AG04450 (cell line): ENCODE measurements at places on chromosomes 1 and 21.

DNA sequence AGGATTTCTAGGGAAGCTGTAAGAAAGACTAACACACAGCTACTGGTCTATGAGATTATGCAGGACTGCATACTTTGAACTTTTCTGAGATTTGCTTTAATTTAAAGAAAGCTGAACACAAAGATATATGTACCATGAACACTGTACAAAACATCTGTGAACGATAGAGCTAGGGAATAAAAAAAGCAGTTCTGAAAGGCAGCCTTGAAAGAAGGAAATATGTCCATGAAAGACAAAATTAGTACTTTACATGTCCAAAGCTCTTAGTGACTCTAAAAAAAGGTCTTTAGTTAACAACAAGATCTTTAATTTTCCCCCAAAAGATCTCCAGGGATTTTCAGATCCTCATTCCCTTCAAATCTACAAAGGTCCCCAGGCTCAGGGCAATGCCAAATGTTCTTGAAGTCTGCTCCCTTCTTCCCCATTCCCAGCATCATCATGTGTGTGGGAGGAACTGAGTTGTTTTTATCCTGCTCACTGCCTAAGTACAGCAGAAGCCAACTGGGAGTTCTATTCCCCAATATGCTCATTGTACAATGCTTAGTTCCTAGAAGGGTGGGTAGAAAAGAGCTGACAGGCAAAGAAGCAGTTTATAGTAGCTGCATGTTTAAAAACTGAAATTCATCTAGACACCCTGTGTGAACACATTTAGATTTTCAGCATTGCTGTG is 60.1 kb upstream of the PTCH2 start:
- DNase-seq: no peak

DNA sequence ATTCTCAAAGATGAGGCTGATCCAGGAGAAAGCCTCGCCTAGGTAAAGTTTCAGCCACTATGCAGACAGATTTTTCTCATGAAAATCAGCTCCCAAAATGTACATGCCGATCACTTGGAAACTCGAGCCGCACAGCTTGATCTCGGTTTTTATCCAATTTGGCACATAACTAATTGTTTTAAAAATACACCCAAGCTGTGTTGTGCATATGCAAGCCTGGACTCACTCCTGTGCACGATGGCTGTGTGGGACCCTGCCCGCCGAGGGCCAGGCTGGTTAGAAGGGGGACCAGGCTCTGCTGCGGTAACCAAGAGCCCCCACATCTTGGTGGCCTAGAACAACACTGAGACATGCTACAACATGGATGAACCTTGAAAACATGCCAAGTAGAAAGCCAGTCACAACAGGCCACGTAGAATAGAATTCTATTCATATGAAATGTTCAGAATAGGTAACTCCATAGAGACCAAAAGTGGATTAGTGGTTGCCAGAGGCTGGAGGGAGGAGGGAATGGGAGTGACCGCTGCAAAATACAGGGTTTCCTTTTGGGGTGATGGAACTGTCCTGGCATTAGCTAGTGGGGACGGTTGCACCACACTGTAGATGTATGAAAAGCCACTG is 16.1 kb upstream of the LDLRAP1 start:
- no peak for DNase-seq

GRCh38 chr1:62897788-62898187 is 113.9 kb downstream of the ATG4C start:
- DNase-seq: no peak

DNA sequence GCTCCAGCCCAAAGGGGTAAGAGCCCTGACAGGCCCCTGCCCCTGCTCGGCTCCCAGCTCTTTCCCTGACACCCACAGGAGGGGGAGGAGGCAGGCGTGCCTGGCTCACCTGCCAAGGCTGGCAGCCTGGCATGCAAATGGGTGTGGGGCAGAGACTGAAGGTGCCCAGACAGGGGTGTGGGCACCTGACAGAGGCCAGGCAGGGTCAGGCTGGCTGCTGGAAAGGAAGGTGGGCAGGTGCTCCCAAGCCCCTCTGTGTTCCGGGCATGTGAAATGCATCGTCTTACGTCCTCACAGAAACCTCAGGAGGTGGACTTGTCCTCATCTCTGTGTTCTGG is 19.4 kb upstream of the CASZ1 start:
- DNase-seq: no peak

- DNase-seq: no peak
Observed at GRCh38 chr1:7355646-7356045, 415.4 kb upstream of the VAMP3 start.

- DNase-seq: no peak
Observed at GRCh38 chr1:233707153-233707879, 93.4 kb downstream of the KCNK1 start.

GRCh38 chr1:205301842-205302588 is 19.5 kb downstream of the NUAK2 start:
- no peak for DNase-seq

- no peak for DNase-seq
Observed at GRCh38 chr1:224114787-224115175, 870 bp downstream of the FBXO28 start.

DNA sequence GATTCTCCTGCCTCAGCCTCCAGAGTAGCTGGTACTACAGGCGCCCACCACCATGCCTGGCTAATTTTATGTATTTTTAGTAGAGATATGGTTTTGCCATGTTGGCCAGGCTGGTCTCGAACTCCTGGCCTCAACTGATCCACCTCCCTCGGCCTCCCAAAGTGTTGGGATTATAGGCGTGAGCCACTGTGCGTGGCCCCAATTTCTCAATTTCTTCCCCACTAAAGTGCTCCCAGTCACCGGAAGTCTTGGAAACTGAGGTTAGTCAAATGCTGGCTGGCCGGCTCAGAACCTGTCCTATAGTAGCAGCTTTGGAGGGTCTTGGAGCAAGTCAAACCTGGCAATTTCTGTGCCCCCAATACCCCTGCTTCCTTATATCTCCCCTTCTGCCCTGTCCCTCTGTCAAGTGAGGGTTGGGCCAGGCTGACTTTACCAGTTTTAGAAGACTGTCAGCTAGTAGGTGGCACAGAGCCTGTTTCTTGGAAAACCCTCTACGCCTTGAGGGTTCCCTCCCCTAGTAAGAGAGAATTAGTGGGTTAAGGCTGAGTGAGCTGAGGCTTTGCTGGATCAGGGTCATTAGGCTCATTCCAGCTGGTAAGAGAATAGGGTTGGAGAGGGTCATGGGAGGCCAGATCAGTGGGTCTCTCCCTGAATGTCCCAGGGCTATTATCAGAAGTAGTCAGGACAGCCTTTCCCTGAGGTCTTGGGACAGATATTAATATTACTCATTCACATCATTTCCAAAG is 8.3 kb upstream of the EPB41 start:
- no peak for DNase-seq

GRCh38 chr1:230986976-230987375 is 8.1 kb downstream of the ARV1 start:
- DNase-seq: peak; percentile 34

- DNase-seq: no peak
Observed at GRCh38 chr1:192762265-192762664, 46.6 kb upstream of the RGS2 start.

- peak; percentile 7 for DNase-seq
Observed at GRCh38 chr1:108512239-108513043, 47.5 kb upstream of the EEIG2 start.

- DNase-seq: no peak
Observed at GRCh38 chr1:170696591-170697290, 32.8 kb downstream of the PRRX1 start.

DNA sequence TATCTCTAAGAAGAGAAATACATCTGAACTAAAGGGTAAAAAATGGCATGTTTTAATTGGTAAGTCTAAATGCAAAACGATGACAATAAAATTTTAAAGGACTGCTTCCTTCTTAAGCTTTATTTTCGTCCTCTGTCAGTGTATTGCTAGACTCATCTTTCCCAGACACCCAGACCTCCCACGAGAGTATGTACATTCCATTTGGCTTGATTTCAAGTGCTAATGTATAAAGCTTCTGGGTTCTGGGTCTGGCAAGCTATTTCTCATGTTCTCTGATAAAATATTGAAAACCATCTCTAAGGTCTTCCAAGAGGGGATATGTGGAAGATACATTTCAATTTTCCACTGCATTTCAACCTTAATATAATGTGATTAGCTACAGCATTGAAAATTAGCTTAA is 24.6 kb upstream of the SLC2A1 start:
- no peak for DNase-seq

- no peak for DNase-seq
Observed at GRCh38 chr1:195939844-195940243, 668.4 kb downstream of the KCNT2 start.

DNA sequence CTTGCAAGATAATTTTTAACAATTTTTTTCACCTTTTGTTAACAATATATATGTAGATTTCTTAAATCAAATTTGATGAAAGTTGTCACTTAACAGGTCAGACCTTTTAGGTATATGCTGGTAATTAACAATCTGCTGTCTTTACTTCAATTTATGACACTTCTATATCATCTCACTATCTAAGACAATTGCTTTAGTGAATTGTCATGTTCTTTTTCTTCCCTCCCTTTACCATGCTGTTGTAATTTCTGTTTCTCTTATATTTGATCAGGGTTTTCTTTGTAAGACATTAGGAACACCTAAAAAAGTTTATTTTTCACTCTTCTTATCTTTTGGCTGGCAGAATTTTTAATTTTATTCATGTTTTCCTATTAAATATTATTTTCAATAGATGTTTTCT is 2.0 kb downstream of the IFI16 start:
- no peak for DNase-seq

GRCh38 chr1:178399177-178399728 is 97.5 kb downstream of the CLEC20A start:
- DNase-seq: no peak

- DNase-seq: no peak
Observed at GRCh38 chr21:46412521-46413364, 45.9 kb upstream of the DIP2A start.

DNA sequence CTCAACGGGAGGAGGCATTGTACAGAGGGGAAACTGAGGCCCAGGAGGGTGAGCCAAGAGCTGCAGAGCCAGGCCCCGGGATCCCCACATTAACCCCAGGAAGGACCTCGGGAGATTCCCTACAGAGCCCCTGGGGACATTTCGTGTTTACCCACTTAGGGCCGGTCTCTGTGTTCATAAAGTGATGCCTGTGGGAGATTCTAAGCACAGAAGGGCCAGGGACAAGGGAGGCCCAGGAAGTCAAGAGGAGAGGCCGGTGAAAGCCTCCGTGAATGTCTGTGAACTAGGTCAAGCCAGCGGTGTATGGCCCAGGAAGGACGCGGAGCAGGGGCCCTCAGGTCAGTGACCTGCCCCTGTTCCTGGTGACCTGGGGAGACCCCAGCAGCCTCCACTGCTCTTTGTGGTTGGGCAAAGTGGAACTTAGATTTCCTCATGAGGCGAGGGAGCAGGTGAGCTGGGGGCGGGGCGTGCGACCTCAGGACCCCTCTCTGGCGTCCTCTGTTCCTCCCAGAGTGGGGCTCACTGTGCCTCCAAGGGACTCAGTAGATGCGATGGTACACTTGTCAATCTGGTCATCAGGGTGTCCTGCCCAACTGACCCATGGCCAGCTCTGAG is 34.9 kb downstream of the PDE9A start:
- no peak for DNase-seq

DNA sequence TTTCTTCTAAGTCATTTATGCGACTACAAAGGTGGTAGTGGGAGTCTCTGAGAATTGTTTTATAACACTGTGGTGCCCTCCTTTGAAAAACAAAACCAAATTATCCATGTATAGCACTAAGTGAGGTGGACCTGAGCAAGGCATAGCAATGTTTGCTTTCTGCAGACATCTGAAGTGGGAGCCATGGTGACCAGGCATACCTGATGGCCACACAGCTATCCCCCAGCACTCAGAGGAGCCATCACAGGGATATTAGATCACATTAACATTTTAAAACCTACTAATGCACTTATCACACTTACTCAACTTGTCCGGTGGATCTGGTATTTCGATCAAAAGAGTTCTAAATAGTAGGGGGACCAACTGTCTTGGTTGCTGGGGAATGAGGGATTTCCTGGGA is 24.8 kb upstream of the AVPR1B start:
- DNase-seq: no peak

GRCh38 chr1:198610362-198610761 is 28.5 kb upstream of the PTPRC start:
- no peak for DNase-seq

DNA sequence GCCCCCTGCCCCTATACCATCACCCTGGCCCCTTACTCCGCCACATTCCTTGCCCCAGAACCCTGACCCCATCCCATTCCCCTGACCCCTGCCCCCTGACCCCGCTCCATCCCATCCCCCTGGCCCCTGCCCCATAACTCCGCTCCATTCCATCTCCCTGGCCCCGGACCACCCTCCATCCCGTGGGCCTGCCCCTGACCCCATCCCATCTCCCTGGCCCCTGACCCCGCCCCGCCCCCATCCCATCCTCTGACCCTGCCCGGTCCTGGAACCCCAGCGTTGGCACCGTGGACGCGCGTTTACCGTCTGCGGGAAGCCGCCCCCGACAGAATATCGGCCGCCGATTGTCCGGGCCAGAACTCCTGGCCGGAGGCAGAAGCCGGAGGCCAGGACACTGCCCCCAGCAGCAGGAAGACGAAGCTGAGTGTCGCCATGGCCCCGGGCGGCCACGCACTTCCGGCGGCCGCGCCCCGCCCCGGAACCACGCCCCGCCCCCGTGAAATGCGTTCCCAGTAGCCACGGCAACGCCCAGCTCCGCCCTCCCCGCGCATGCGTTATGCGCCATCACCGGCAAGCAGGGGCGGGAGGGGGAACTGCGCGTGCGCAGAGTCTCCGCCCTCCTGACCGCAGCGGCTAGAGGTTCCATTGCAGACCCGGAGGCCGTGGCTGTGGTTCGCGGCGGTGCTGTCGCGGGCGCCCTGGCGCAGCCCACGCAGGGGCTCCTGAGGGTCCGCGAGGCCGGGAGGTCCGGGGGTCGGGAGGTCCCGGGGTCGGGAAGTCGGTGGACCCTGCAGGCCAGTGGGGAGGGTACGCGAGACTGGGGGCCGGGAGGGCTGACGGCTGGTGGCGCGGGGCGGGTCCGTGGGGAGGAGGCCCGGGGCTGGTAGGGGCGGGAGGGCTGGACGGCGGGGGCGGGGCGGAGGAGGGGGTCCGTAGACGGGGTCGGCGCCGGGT is at the start of gene POFUT2:
POFUT2 (minus strand) TSS at position 458 of the 954 bp plus-strand sequence; CDS start at position 434, 24 bp downstream.
- DNase-seq: peak; percentile 87

DNA sequence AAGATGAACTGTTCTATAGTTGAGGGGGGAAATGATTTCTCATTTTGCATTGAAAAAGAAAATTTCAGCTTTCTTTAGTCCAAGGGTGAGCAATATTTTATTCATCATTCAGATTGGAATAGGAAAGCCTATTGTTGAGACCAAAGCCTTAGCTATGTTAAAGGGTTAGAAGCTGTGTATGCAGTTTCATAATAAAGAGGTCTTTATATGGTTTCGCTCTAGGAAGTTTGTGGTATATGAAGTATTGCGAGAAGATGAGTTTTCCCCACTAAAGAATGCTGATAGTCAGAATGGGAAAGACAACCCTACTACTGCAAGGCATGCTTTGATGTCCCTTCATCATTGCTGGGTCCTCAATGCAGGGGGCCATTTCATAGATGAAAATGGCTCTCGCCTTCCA is 28.6 kb downstream of the UAP1 start:
- no peak for DNase-seq

- no peak for DNase-seq
Observed at GRCh38 chr1:233406994-233407631, 79.6 kb downstream of the MAP3K21 start.
